ENCODE measurements at places on chromosomes 4 and X. TPM values are rescaled to one million over a fixed set of nuclear protein-coding genes. Genes with fewer than 3 reads are reported as not detected.

- DNase-seq, result no peak
Observed at GRCh38 chr4:40516651-40517050, 113.0 kb downstream of the RBM47 start.

CC2D2A gene
- total RNA-seq, result 7.0 TPM

- peak; percentile 42 for DNase-seq
Observed at GRCh38 chrX:17860811-17861488, at the start of gene RAI2. Gene RAI2, minus strand, starts transcription at chrX:17861298. Its CDS starts 59,288 bp downstream, at chrX:17802010.

BEND2 gene
- not detected for total RNA-seq

- no peak for DNase-seq
Observed at GRCh38 chrX:154441984-154442707, 1.8 kb upstream of the FAM50A start.

TLR10 gene
- not detected for total RNA-seq

CCDC160 gene
- total RNA-seq, result not detected

- no peak for DNase-seq
Observed at GRCh38 chrX:20947411-20947912, 426.8 kb upstream of the CNKSR2 start.

SORBS2 gene
- total RNA-seq, result 439 TPM

UGT2B10 gene
- not detected for total RNA-seq

GRCh38 chrX:45233531-45233930, 32.9 kb upstream of the DIPK2B start:
- DNase-seq, result no peak

GRCh38 chrX:19805046-19805690, 82.2 kb downstream of the SH3KBP1 start:
- DNase-seq, result no peak

- DNase-seq, result no peak
Observed at GRCh38 chr4:99215521-99215920, 3.5 kb downstream of the ADH6 start.

- DNase-seq, result no peak
Observed at GRCh38 chrX:15877380-15877779, 22.8 kb upstream of the AP1S2 start.

DNA sequence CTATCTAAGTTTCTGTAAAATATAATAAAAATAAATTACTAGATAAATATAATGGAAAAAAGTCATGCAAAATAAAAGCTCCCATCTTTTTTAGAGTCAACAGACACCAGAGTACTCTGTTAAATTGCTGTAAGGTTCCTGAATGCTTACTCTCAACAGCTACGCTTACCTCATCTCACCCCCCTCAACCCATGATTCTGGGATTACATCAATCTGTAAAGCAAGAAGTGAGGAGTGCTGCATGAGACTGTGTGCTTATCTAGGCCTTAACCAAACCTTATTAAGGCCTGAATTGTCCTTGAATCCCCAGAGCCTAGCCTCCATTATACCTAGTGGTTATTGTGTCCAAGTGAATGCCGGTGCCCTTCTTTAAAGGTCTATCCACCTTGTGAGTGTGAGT, 735.8 kb downstream of the RPA4 start:
- no peak for DNase-seq

DNA sequence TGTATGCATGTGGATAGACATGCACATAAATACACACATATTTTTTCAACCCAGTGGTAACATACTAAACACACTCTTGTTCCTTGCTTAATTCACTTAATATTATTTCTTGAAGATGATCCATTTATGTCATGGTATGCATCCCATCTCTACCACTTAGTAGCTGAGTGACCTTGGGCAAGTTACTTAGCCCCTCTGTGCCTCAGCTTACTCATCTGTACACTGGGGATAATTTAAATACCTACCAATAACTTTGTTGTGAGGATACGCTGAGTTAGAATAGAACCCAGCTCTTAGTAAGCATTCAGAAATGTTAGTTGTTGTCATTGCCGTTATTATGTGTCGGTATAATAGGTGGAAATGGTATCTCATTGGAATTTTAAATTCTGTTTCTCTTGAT, 41.4 kb downstream of the FAM114A1 start:
- no peak for DNase-seq

CT47B1 gene
- total RNA-seq, result not detected

NCAPG gene
- 0.24 TPM for total RNA-seq

GRCh38 chrX:13381514-13381913, 61.7 kb upstream of the ATXN3L start:
- DNase-seq, result no peak

DNA sequence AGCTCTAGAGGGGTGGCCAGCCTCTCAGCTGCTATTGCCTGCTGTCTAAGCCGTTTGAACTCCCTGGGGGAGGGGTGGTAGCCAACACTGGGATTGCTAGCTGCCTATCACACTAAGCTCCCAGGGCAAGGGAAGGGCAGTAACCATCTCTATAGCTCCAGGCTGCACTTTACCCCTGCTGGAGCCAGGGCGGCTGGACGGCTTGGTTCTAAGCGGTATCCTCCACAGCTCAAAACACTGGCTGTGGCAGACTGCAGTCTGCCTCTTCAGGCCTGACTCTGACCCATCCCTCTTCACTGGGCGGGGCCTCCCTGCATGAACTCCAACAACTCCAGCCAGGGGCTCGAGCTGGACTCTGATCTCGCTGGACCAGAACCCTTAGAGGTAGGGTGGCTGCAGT, 55.3 kb upstream of the GNRHR start:
- no peak for DNase-seq

DNA sequence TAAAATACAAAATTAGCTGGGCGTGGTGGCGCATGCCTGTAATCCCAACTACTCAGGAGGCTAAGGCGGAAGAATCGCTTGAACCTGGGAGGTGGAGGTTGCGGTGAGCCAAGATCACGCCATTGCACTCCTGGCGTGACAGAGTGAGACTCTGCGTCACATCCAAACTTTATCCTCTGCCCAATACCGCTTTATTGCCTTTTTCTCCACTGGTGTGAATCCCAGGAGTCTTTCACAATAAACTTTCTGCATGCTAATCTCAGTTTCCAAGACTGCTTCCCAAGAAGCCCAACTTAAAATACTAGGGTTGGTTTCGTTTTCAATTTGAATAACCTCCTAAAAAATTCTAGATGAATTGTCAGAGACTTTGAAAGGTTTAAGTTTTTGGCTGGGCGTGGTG, 27.2 kb upstream of the DHX15 start:
- DNase-seq, result no peak

DNA sequence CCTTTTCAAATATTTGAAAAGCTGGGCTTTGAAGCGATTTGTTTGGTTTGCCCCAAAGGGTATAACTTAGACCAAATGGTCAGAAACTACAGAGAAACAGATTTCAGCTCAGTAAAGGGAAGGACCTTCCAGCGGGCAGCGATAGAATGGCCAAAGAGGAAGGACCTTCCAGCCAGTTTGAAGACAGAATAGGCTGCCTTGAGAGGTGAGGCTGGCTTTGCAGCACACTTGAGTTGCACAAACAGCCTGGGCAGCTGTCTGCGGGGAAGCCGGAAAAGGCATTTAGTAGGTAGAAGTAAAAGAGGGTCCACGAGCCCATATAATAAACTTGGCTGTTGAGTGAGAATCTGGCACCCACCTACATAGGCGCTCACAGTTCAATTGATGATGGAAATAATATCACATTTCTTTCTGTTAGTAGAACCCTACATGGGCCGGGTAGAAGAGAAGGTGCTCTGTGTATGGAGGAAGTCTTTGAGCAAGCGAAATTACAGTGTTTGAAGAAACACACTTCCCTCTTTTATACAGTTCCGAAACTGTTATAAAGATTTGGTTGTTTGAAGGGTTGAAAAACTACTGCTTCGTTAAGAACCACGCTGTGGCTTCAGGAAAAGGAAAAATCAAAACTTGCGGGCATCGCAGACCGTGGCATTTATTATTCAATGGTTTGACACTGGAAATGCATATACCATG, 75.0 kb upstream of the SORBS2 start:
- no peak for DNase-seq

GPR143 gene
- 0.44 TPM for total RNA-seq

DNA sequence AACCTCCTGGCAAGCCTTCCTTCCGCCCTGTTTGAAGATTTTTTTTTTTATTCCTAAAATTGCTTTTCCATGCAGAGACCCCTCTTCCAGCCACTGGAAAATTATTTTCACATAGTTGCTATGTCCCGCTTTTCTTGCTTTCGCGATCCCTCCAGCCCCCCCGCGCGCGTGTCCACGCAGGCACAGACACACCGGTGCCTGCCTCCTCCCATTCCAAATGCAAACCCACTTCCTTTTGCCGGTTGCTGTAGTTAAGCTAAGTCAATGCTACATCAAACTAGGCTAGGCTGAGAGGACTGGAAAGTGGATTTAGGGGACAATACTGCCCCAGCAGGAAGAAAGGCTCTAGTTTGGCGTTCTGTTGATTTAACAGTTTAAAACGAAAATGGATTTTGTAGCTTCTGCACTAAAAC, 111.0 kb downstream of the DHX15 start:
- DNase-seq, result peak; percentile 39

GRCh38 chr4:69156913-69157312, 57.6 kb downstream of the UGT2B11 start:
- DNase-seq, result no peak

DNA sequence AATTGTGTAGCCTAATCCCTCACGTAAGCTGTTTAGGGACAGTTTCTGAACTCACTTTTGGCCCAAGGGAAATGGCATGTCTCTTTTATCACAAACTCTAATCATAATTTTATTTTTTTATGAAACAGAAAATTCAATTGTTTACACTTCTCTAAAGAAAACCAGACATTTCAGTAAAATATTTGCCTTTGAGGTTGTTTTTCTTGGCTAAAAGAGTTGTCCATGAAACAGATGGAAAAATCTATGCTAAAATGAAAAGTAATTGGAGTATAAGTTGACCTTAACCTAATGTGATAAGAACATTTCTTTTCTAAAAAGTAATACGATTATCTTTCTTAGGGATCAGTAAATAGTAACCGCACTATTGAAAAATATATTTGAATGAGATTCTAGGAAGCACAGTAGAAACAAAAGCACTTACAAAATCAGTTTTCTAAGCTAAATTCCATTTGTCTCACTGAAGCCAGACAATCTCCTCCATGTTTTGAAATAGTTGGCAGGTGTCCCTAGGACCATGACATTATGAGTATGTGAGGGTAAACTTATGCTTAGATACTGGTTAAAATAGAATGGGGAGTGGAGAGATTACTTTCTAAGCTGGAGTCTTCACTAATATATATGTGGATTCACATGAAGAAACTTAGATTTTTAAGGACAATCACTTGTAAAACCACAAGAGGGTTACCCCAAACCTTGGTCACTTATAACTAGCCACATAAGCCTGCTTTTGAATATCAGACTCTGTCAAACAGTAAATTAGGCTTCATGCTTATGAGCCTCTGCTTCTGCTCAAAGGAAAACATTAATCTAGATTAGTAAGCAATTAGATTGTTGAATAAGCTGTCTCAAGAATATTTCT, 20.1 kb upstream of the TET2 start:
- DNase-seq, result no peak

MTNR1A gene
- not detected for total RNA-seq

- no peak for DNase-seq
Observed at GRCh38 chr4:65167719-65168118, 502.6 kb downstream of the EPHA5 start.

- DNase-seq, result no peak
Observed at GRCh38 chr4:68592673-68593072, 16.6 kb upstream of the UGT2B17 start.

GRCh38 chr4:56906489-56907393, 959 bp upstream of the REST start:
- DNase-seq, result no peak

DNA sequence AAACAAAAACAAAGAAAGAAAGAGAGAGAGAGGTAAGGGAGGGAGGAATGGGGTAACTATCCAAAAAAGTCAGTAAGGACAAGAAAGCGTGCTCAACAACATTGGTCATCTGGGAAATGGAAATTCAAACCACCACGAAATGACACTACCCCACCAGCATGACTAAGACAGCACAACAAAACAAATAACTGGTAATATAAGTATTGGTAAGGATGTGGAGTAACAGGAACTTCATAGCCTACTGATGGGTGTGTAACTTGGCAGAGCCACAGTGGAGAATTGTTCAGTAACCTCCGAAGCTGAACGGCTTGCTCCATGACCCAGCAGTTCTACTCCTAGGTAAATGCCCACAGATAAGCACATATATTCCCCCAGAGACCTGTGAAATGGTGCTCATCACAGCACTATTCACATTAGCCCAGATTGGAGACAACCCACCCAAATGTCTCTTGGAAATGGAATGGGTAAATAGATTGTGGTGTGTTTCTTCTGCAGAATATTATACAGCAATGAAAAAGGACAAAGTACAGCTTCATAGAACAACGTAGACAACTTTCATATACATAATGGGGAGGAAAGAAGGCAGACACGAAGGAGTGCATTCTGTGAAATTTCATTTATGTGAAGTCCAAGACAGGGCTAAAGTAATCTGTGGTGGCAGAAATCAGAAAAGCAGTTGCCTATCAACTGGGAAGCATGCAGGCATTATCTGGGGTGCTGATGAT, 95.5 kb upstream of the ATP6AP2 start:
- DNase-seq, result no peak

MAGEA2B gene
- not detected for total RNA-seq

PRRG3 gene
- total RNA-seq, result 1.1 TPM

TACR3 gene
- not detected for total RNA-seq

DGAT2L6 gene
- total RNA-seq, result not detected

DNA sequence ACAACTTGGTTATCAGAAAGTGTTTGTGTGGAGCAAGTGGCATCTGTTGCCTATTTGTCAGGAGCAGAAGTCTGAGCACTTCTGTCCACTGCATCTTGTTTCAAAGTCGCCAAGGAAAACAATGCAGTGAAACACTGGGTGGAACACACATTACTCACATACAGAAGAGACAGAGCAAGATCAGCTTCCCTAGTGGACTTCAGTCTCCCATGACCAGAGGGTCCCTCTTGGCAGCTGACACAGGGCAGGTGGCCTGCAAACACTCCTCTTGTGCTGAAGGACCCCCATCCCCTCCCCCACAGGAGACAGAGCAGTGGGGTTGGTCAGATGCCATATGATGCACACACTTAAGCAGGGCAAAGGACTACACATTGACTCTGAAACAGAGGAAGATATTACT, 3.6 kb upstream of the BBS12 start:
- no peak for DNase-seq

ERCC6L gene
- total RNA-seq, result 0.18 TPM

DNA sequence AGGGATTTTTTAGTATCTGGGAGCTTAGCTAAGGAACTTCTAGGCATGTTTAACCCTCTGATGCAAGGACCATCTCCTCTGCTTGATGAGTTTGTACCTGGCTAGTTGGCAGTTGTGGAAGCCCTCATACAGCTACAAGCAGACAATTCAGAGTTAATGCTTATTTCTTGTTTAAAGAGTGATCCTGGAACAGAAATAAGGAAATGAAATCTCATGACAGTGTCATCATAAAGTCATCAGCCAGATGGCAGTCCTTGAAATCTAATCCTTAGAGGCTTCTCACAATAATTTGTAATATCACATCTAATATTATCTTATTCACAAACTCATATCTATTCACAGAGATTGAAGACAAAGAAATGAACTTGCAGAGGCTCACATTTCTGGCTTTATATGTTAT, 581.6 kb upstream of the FTHL17 start:
- DNase-seq, result no peak

IL2 gene
- total RNA-seq, result not detected

GRCh38 chr4:86398187-86398586, 38.3 kb upstream of the MAPK10 start:
- no peak for DNase-seq

- no peak for DNase-seq
Observed at GRCh38 chrX:67426946-67427345, 116.9 kb upstream of the AR start.

- DNase-seq, result no peak
Observed at GRCh38 chr4:2837110-2837903, 6.3 kb upstream of the ADD1 start.

GRCh38 chr4:1446502-1447386, 40.5 kb upstream of the NKX1-1 start:
- no peak for DNase-seq

- DNase-seq, result no peak
Observed at GRCh38 chr4:185502386-185502785, 30.9 kb upstream of the CCDC110 start.

Data from left cardiac atrium (tissue), 4 donors.